DMS 273 treated with DMSO at 0.1 percent for 48 hours (cell line): ENCODE measurements at places on chromosomes 3 and 15.

DNA sequence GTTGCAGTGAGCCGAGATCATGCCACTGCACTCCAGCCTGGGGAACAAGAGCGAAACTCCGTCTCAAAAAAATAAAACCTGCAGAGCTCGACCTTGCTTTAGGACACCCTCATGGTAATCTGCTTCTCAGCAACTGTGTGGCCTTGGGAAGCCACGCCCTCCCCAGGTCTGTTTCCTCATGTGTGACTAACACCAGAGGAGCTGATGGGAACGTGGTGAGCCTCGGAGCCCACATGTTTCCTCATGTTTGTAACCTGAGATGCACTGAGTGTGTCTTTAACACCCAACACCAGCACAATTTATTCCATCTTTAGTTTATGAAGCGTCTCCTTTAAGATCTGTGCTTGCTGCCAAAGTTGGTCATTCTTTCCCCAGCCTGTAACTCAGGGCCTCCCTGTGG, 142.8 kb downstream of the OCA2 start:
- DNase-seq: no peak

- DNase-seq: no peak
These were observed 545.3 kb downstream of the MAGI1 start for GRCh38 chr3:65493371-65493882.

GRCh38 chr3:36991923-36992805, 767 bp downstream of the EPM2AIP1 start:
- DNase-seq: no peak

DNA sequence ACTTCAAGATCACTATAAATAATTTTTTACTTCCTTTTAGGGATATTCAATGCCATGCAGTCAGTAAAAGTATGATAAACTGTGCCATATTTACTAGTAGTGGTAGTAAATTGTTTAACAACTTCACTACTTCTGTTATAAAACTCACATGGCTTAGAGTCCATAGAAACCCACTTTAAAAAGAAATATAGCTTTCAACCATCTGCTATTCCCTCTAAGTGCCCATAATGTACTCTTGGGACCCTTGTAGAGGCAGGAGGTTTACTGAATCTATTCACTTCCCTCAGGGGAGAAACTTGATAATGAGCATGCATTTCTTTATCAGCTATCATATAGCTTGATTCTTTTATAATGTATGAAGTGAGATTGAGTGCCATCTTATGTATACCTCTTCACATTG, 1448.4 kb upstream of the ALCAM start:
- DNase-seq: no peak

GRCh38 chr3:126995254-126995780, 12.4 kb downstream of the PLXNA1 start:
- DNase-seq: no peak

GRCh38 chr3:68088216-68088615, 433.8 kb upstream of the SUCLG2 start:
- no peak for DNase-seq

DNA sequence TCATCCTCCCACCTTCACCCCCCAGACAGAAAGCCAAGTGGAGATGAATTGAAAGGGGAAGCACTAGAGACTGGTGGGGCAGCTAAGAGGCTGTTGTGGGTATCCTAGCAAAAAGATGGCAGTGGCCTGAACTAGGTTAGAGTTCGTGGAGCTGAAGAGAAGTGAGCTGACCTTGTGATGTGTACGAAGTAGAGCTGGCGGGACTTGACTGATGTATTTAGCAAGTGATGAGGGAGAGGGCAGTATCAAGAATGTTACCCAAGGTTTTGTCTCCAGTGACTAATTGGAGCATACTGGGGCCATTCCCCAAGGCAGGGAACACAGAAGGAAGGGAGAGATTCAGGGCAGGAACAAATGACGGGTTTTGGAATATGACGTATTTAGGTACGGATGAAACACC, 50.0 kb upstream of the CP start:
- no peak for DNase-seq

GRCh38 chr15:22942306-22942855, 37.8 kb downstream of the CYFIP1 start:
- no peak for DNase-seq

GRCh38 chr15:90234096-90234988, at the start of gene GDPGP1:
Gene GDPGP1 (plus strand): TSS chr15:90234209. CDS start chr15:90240909, 6,700 bp downstream.
- no peak for DNase-seq

DNA sequence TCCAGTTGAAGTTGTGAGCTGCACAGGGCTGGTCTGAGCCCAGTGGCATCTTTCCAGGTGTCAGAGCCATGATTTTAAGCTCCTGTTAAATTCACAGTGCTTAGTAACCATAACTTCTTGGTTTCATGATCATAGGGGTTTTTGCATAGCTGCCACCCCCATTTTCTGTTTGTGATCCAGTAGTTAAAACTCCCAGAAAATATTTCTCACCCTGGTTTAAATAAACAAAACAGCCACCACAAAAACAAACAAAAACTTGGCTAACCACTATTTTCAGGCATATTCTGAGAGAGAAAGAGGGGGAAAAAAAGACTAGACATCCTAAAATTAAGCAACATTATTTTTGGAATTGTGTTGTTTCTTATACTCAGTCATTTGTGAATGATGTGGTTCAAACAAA, 175.3 kb downstream of the IGF1R start:
- DNase-seq: no peak

DNA sequence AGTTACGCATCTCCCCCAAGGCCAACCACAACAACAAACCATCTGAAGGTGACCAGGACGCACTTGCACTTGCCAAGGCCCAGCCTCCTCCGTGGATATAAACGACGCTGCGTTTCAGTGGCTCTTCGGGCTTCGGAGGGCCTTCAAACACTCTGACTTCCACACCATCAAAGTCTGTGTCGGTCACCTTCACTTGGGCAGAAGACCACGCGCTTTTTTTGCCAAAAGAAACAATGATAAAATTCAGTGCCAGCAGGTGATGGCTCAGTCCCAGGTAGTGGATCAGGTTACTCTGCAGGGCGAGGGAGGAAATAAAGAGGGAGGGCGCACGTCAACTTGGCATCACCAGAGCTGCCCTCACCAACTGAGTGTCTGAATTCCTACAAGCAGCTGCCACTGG, 63.0 kb downstream of the NCEH1 start:
- peak; percentile 63 for DNase-seq

DNA sequence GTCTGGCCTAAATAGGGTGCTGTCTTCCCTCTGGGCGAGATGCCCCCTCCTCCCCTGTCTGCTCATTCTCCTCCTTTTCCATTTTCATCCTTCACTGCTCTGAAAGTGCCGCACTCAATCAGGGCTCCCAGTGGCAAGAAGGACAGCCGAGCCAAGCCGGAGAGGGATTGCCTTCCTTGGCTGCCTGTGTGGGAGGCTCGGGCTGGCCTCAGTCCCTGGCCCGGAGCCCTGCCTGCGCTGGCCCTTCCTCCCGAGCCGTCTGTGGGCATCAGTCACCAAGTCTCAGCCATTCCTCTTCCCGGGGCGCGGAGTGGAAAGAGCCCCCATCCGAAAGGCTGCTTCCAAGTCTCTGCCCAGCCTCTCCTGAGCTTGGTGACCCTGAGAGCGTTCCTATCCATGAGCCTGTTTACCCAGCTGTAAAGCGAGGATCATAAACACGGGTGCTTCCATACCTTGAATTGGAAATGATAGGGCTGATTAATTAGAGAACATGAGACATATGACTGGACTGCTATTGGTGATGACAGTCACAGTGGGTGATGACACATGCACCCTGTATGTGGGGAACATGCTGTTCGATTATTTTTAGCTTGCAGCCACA, 59.1 kb upstream of the TLE3 start:
- DNase-seq: no peak

DNA sequence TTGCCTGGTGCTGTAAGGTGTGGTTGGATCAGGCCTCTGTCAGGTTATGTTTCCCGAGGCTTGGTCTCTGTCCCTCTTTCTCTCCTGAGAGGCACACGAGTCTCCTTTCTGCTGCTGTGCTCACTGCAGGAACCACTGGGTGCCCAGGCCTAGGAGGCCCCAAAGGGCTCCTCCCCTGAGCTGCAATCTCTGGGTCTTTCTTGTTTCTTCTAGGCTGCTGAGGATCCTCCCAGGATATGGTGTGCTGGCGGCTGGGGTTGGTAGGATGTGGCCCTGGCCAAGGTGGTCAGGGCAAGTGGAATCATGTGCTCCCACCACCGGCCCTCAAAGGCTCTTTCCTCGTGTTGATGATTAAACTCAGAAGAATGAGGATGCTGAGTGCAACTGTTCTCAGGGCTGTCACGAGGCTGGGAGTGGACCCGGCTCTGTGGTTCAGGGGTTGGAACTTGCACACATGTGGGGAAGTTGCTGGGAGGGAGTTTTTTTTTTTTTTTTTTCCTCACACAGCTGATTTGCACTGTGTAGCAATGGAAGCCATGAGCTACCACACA, 43.6 kb upstream of the CTSH start:
- DNase-seq: no peak

DNA sequence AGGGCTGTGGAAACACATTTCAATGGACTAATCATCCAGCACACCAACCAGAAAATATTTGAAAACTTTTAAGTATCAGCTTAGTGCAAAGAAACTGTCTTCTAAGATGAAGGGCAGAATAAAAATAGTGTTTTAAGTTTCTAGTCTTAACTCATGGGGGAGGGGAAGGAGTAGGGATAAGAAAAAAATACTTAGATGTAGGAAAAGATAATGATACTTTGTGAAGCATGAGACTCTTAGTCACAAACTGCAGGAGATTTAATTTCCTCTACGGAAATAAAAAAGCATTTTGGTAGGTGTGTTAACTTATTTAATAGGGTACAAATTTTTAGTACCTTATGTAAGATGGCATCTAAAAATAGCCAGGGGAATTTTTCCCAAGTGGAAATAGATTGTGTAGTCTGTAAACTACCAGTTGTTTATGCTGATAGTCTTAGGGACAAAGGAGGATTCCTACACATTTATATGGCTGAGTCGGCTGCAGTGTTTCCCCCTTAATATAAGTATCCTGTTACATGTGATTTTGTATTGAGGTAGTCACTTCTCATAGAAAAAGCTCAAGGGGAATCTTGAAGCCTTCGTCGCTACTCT, 78.2 kb upstream of the GBE1 start:
- no peak for DNase-seq

GRCh38 chr3:134374105-134374790, at the start of gene AMOTL2:
Gene AMOTL2 (minus strand): TSS chr3:134374447. CDS start chr3:134371433, 3,014 bp downstream.
- DNase-seq: peak; percentile 67

DNA sequence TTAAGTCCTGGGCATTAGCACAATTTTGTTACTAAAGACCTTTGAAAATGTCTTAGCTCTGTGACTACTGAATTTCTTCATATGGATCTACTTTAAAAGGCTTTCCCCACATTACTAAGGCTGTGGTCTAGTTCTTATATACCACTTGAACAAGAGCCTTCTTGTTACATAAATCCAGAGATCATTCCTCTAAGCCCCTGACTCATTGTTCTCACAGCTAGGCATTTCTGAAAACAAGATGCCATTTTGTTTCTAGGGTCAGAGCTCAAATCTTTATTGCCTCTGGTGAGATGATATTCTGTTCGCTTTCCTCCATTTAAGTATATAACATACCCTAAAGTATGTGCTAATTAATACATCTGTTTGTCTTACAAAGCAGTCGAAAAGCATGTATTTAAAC, 29.8 kb upstream of the LPP start:
- no peak for DNase-seq

DNA sequence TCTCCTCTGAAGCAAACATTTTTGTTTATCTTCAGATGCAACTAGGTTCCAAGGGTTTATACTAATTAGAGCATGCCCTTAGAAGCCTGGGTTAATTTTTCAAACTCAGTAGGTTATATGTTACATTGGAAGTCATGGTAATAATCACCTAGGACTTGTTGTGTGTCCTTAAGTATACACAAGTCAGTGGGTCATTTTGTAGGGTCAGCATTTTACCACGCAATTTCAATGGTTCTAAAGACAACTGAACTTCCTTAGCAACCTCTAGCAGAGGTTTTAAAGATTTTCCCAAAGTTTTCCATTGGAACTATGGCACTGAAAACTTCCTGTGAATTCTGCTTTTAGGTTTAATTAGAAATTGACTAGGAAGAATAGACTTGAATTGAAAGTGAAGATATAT, 99.6 kb upstream of the NANOGP8 start:
- no peak for DNase-seq

DNA sequence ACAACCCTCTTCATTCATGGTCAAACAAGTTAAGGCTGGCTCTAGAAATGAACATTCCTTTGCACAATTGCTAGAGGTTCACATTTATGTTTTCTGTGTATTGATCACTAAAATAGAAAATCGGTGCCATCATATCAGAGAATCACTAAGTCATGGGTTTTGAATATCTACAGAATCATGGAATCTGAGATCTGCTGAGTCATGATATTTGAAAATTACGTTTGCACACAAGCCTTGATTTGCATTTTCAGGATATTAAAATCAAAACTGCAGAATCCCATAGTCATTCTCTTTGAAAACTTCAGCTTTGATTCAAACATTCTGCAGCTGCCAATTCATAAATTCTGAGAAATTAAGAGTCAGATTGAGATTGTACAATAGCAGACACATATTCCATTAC, 26.1 kb upstream of the CHRNA7 start:
- DNase-seq: no peak
